Suprapubic skin (tissue), 4 donors: ENCODE measurements at places on chromosomes 6 and 20.

DNA sequence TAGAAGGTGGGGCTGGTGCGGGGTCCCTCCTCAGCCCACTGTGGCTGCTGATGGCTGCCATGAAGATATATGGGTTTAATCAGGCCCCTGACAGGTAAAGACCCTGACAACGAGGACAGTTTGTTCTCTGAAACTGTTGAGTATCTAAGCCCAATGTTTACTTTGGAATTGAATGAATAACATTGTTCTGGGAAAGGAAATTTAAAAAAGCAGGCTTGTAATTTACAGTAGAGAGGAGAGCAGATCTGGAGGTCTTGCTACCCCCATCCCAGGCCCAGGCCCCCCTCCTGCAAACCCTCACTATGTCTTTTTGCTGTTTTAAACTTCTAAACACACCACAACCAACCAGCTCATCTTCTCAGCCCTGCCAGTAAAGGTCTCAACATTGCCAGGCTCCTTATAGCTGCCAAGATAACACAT, 171.3 kb downstream of the CDC5L start:
- peak; percentile 13 for DNase-seq

GRCh38 chr20:10711903-10712451, 38.2 kb upstream of the JAG1 start:
- no peak for DNase-seq

GRCh38 chr20:49904440-49905214, 10.7 kb downstream of the SPATA2 start:
- DNase-seq, result peak; percentile 36

- no peak for DNase-seq
These were observed 318.1 kb downstream of the CLIC5 start for GRCh38 chr6:45697605-45698004.

GRCh38 chr6:142359271-142359960, 57.6 kb downstream of the ADGRG6 start:
- no peak for DNase-seq

- DNase-seq, result no peak
These were observed 16.1 kb upstream of the STX11 start for GRCh38 chr6:144134176-144134575.

DNA sequence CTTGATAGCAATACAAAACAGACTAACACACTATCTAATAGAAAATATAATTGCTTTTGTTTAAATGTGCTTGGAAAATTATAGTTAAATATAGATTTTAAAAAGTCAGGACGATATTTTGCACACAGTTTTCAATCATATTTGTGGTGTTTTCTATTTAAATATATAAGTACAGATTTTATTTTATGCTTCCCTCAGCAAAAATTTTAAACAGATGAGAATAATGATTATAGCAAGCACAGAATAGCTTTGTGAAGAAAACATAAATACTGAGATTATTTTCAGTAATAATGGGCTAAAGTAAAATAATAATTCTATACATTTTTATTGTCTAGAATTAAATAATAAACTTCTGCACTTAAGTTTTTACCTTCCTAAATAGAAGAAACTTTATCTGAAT, 809.4 kb downstream of the PHF3 start:
- no peak for DNase-seq

GRCh38 chr6:40881501-40881900, 157.5 kb downstream of the UNC5CL start:
- DNase-seq, result no peak

GRCh38 chr6:150142670-150143515, at the start of gene PPP1R14C:
TSS of gene PPP1R14C (plus strand) at chr6:150143044. CDS start at chr6:150143193, 149 bp downstream.
- DNase-seq, result no peak

- peak; percentile 82 for DNase-seq
These were observed 792 bp downstream of the SLC23A2 start for GRCh38 chr20:5000263-5001173.

GRCh38 chr20:56820984-56821383, 191.9 kb downstream of the TFAP2C start:
- no peak for DNase-seq

GRCh38 chr20:46709459-46710152, at the start of gene SLC2A10:
TSS of gene SLC2A10 (plus strand) at chr20:46709649. CDS start at chr20:46709737, 88 bp downstream.
- DNase-seq, result peak; percentile 86

DNA sequence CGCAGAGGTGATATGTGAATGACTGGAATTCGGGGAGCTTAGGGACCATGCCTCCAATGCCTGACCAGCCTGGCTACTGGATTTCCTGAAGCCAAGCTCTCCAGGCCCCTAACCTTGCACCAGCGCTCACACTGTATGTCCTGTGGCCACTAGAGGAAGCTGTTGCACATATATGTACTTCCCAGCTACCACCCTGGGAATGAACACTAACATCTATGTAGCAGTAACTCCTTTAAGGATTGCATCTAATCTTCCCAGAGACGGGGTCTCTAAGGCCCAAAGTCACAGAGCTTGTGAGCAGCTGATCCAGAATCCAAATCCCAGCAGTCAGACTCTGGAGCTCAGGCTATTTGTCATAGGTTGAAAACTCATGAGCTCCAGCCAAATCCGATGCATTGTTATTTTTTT, 20.4 kb upstream of the BPIFB1 start:
- no peak for DNase-seq

- no peak for DNase-seq
These were observed 36.2 kb downstream of the DCDC2 start for GRCh38 chr6:24321538-24322162.

- no peak for DNase-seq
These were observed 45.5 kb downstream of the CNR1 start for GRCh38 chr6:88120635-88121034.

DNA sequence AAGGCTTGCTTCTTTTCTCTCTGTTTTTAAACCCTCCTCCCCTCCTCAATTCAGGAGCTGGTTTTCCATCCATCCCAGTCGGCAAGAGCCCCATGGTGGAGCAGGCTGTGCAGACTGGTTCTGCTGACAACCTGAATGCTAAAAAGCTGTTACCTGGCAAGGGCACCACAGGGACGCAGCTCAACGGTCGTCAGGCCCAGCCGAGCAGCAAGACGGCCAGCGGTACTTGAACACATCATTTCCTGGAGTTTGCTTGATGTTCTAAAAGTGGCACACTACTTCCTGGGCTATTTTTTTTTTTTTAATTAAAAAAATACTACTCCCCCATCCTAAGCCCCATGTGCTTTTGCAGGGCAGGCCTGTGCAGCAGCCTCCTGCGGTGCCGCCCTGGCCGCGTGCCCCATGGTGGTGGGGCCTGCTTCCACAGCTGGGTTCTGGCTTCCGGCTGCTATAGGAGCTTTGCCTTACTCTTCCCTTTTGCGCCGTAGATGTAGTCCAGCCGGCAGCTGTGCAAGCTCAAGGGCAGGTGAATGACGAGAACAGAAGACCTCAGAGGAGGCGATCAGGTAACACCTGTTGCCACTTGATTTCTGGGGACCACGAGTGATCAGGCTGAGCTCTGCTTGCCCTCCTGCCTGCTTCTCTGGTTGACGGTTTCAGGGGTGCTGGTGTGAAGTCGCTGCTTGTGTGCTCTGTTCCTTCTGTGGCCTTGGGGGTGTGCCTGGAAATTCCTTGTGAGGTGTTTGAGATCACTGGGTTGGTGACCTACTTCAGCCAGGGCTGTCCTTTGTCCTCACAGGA, 7.7 kb downstream of the LSM14B start:
- DNase-seq, result no peak

- DNase-seq, result no peak
These were observed 543.8 kb upstream of the JAG1 start for GRCh38 chr20:11217326-11218172.

- DNase-seq, result no peak
These were observed 429 bp downstream of the AMD1 start for GRCh38 chr6:110874880-110875547.

DNA sequence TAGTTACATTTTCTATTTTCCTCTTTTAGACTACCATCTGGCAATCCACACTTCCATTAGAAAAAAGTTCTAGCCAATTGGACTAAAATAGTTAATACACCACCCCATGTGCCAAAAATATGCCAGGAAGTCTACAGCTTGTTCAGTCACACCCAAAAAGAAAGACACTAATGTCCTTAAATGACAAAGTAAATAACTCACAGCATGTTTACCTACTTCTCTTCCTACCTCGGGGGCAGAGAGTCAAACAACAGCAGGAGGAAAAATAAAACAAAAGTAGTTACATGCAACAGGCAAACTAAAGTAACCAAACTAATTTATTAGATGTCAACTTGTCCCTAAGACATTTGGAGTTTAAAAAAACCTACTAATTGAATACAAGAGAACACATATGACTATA, 57.0 kb downstream of the UBE3D start:
- no peak for DNase-seq

DNA sequence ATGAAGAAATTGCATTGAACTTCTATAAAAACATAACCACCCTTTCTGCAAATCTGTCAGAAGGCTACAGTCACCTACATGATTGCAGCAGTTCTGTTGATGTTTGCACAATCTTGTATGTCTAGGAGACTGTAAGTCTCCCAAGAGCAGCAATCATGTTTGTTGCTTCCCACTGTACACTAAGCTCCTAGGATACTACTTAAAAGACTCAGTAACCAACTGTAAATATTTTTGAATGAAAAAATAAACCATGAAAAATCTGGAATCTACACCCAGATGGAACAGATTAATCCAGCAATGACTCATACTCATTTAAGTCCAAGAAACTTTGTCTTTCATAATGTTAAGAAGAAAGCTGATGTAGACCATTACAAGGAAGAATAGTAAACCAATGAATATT, 168.5 kb upstream of the ATXN1 start:
- no peak for DNase-seq
